ENCODE measurements at places on chromosomes 1 and 21. TPM values are rescaled to one million over a fixed set of nuclear protein-coding genes. Genes with fewer than 3 reads are reported as not detected.

DNA sequence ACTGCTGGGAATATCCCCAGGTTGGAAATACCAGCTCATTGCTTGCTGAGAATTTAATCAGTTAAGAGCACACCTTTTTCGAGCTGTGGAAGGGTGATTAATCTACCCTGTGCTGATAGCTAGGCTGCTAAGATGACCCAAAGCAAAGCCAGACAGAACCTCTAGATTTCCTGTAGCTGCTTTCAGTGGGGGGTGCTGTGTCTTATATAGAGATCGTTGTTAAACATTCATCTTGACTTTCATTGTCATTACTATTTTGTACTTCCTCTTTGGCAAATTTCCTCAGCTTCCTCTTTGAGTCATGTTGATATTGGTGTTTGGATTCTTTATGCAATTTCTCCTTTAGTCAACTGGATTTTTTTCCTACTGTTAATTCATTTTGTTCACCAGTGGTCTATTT lies 155.3 kb downstream of the DISC1 start:
- peaks cover 2% of the 10 kb centered on the region for H3K27me3 ChIP-seq
- H3K27ac ChIP-seq: no peak overlapping the region
- H3K36me3 ChIP-seq: no peaks in the 10 kb centered on the region
- DNase-seq: no peak
- no peak overlapping the region for H3K4me3 ChIP-seq

Gene TNNI3K
- not detected for polyA plus RNA-seq

GRCh38 chr1:31476891-31477846 lies 64.2 kb downstream of the SERINC2 start:
- no peak for DNase-seq
- H3K27ac ChIP-seq: no peak overlapping the region
- H3K4me3 ChIP-seq: no peak overlapping the region
- no peaks in the 10 kb centered on the region for H3K36me3 ChIP-seq
- no peaks in the 10 kb centered on the region for H3K4me1 ChIP-seq

- H3K27ac ChIP-seq: peak overlapping the region; percentile 91
- DNase-seq: no peak
- H3K36me3 ChIP-seq: peaks cover 48% of the 10 kb centered on the region
- peaks cover 82% of the 10 kb centered on the region for H3K4me1 ChIP-seq
- H3K27me3 ChIP-seq: peaks cover 5% of the 10 kb centered on the region
Measured at GRCh38 chr1:159014851-159015250, 5.1 kb downstream of the IFI16 start.
